ENCODE measurements at places on chromosomes 2 and 18. TPM values are rescaled to one million over a fixed set of nuclear protein-coding genes. Genes with fewer than 3 reads are reported as not detected.

DHRS9 gene
- 0.47 TPM for polyA plus RNA-seq

DNA sequence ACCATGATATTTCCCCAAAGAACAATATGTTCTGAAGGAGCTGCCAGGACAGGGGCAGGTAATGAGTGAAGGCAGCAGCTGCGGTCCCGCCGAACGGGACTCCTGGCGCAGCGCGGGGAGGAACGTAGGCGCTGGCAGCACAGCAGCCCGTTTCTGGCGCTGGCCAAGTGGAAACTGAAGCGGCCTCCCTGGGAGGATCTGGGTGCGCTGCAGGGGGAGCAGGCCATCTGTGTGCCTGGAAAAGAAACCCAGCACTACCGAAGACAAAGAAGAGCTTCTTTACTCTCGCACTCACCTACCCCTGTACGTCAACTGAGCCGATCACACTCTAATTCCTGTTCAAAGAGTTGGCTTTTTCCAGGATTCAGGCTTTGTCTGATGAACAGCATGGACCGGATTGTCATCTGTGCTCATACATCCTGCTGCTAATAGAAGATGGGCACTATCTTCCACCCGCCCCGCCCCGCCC lies 11.8 kb downstream of the G6PC2 start:
- no peaks in the 10 kb centered on the region for H3K36me3 ChIP-seq
- H3K4me3 ChIP-seq, result peak overlapping the region; percentile 24
- H3K4me1 ChIP-seq, result peaks cover 6% of the 10 kb centered on the region
- peaks cover 2% of the 10 kb centered on the region for H3K27me3 ChIP-seq

NEU2 gene
- not detected for polyA plus RNA-seq

GRCh38 chr2:37713258-37713700 lies 41.8 kb upstream of the CDC42EP3 start:
- no peak for DNase-seq
- H3K36me3 ChIP-seq, result no peaks in the 10 kb centered on the region
- no peak overlapping the region for H3K4me3 ChIP-seq
- H3K4me1 ChIP-seq, result no peaks in the 10 kb centered on the region

DNA sequence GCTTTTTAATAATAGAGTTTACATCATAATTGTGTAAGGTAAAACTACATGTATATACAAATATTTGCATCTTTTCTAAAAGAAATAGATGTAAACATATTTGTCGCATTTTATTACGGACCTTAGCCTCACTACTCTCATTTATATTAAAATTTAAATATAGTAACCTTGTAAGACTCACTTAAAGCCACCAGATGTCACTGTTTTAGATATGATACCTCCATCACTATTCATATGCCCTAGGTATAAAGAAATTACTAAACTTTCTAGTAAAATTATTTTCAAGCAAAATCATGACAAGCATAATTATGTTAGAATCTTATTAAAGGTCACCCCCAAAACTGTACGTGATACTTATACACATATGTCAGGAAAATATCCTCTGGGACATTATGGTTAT lies 674.3 kb upstream of the REG3G start:
- no peak overlapping the region for H3K27ac ChIP-seq
- no peaks in the 10 kb centered on the region for H3K27me3 ChIP-seq
- no peaks in the 10 kb centered on the region for H3K36me3 ChIP-seq
- peak; percentile 13 for DNase-seq
- H3K4me1 ChIP-seq, result no peaks in the 10 kb centered on the region
- H3K4me3 ChIP-seq, result no peak overlapping the region

DNA sequence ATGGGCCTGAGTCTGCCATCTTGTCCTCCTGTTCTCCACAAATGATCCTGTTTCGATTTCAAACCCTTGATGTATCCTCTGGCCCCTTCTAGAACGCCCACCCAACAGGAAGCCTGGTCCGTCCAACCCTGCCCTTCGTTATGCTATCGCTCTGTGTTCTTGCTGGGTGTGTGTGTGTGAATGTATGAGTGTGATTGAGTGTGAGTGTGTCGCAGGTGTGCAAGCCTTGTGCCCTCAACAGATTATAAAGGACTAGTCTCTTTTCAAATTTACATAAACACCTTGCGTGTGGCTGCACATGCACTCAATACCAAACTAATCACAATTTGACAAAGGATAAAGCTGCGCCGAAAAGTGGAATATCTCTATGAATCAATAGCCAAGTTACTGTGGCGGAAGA lies 149.5 kb upstream of the SALL3 start:
- no peak overlapping the region for H3K27ac ChIP-seq
- no peaks in the 10 kb centered on the region for H3K36me3 ChIP-seq
- no peak for DNase-seq
- peaks cover 2% of the 10 kb centered on the region for H3K27me3 ChIP-seq
- H3K4me1 ChIP-seq, result no peaks in the 10 kb centered on the region
- no peak overlapping the region for H3K4me3 ChIP-seq

DNA sequence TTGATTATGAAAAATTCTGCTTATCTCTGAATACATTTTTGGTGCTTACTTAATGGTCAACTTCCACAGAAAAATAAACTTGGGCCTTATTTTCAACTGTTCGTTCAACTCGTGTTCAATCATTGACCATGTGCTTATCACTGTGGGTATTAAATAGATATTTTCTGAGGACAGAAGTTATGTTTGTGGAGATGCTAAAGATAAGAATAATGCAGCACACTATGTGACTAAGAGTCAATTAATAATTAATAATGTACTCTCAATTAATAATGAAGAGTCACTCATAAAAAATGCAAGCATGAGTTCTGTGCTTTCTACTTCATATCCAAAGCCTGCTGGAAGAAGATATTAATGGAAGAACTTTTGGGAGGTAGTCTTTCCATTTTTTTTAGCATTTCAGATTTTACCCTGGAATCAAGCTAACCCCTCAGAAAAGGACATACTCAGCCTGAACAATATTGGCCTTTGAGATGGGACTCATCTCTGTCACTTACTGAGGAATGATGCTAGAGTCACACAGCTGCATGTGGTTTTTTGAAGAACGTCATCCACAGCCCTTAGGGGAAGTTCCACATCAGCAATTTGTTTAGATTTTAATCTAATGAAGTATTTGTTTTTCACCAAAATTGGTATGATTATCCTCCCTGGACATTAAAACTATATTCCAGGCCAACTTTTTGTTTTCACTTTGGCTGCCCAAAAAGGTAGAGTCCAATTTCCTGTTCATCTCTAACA lies 191.9 kb upstream of the CRIM1 start:
- no peaks in the 10 kb centered on the region for H3K36me3 ChIP-seq
- H3K27ac ChIP-seq, result no peak overlapping the region
- no peaks in the 10 kb centered on the region for H3K4me1 ChIP-seq
- H3K27me3 ChIP-seq, result no peaks in the 10 kb centered on the region

GRCh38 chr2:24221343-24222050 lies 46.6 kb downstream of the FAM228A start:
- DNase-seq, result no peak
- no peaks in the 10 kb centered on the region for H3K4me1 ChIP-seq
- no peak overlapping the region for H3K4me3 ChIP-seq
- H3K36me3 ChIP-seq, result peaks cover 21% of the 10 kb centered on the region
- H3K27me3 ChIP-seq, result no peaks in the 10 kb centered on the region
- H3K27ac ChIP-seq, result no peak overlapping the region

- H3K4me1 ChIP-seq, result peaks cover 20% of the 10 kb centered on the region
- peaks cover 2% of the 10 kb centered on the region for H3K27me3 ChIP-seq
- no peak overlapping the region for H3K4me3 ChIP-seq
Measured at GRCh38 chr2:29323961-29324360, 208.7 kb downstream of the CLIP4 start.

DNA sequence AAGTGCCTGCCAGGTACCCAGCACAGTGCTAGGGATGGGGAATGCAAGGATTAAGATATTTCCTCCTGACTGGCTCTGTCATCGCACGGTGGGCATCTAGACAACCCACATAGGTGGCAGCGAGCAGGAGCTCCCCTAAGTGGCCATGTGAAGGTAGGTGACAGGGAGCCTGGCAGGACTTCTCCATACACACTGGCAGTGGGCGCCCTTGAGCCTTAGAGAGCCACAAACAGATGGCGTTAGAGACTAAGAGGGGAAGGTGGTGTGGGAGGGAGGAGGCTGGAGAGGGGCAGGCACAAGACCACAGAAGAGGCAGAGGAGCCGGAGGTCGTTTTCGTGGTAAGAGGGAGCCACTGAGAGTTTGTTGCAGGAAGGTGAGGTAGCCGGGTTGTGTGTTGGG lies 15.2 kb downstream of the PRELID3A start:
- H3K27me3 ChIP-seq, result no peaks in the 10 kb centered on the region
- no peak overlapping the region for H3K27ac ChIP-seq
- no peak overlapping the region for H3K4me3 ChIP-seq
- peaks cover 6% of the 10 kb centered on the region for H3K4me1 ChIP-seq

DNA sequence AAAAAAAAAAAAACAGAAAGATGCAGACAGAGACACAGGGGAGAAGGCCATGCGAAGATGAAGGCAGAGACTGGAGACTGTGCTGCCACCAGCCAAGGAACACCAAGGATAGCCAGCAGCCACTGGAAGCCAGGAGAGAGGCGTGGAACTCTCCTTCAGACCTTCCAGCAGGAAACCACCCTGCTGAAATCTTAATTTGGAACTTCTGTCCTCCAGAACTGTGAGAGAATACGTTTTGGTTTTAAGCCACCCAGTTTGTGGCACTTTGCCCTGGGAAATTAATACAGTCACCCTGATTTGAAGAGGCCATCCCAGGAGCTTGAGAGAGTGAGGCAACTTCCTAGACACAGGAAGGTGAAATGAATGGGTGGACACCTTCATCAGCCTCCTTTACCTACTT lies 93.7 kb downstream of the IRS1 start:
- peaks cover 7% of the 10 kb centered on the region for H3K4me1 ChIP-seq
- H3K27me3 ChIP-seq, result no peaks in the 10 kb centered on the region
- H3K27ac ChIP-seq, result no peak overlapping the region
- H3K36me3 ChIP-seq, result no peaks in the 10 kb centered on the region
- H3K4me3 ChIP-seq, result no peak overlapping the region
- no peak for DNase-seq

DNA sequence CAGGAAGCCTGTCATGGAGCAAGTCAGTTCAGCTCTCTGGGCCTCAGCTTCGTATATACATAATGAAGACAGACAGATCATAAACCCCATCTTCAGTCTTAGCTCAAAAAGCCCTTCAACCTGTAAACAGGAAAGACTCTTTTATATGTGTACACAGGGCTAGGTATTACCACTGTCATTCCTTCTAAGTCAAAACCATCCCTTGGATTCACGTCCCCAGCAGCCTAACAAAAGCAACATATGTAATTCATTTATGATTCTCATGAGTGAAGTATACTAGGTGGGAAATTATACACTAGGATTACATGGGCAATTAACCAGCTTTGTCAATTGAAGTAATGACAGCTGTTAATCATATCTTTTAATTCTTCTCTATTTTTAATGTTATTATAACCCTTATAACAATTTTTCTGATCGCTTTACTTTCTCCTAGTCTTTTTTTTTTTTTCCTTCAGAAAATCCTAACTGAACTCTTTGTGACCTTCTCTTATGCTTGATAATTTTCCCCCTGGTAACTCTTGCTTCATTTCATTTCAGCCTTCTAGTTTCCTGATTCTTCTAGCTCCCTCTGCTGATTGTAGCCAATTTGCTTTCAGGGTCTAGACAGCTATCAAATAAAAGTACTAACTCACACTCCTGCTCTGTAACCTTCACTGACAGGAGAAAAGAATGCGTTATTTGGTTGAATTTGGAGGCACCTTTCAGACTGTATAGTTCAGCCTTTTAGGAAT lies 99.7 kb downstream of the RBM43 start:
- no peaks in the 10 kb centered on the region for H3K27me3 ChIP-seq
- H3K27ac ChIP-seq, result peak overlapping the region; percentile 4
- peak; percentile 94 for DNase-seq
- H3K36me3 ChIP-seq, result no peaks in the 10 kb centered on the region
- peaks cover 6% of the 10 kb centered on the region for H3K4me1 ChIP-seq

- H3K4me3 ChIP-seq, result no peak overlapping the region
- peak; percentile 84 for DNase-seq
- H3K27me3 ChIP-seq, result peaks cover 2% of the 10 kb centered on the region
- peak overlapping the region; percentile 3 for H3K27ac ChIP-seq
- no peaks in the 10 kb centered on the region for H3K36me3 ChIP-seq
- H3K4me1 ChIP-seq, result peaks cover 7% of the 10 kb centered on the region
Measured at GRCh38 chr2:1561811-1562421, 148.7 kb downstream of the TPO start.

GRCh38 chr2:207913772-207914358 lies 111.5 kb downstream of the PLEKHM3 start:
- no peaks in the 10 kb centered on the region for H3K36me3 ChIP-seq
- no peak for DNase-seq

POMC gene
- 2.6 TPM for polyA plus RNA-seq

KIF3C gene
- 16.4 TPM for polyA plus RNA-seq

DNA sequence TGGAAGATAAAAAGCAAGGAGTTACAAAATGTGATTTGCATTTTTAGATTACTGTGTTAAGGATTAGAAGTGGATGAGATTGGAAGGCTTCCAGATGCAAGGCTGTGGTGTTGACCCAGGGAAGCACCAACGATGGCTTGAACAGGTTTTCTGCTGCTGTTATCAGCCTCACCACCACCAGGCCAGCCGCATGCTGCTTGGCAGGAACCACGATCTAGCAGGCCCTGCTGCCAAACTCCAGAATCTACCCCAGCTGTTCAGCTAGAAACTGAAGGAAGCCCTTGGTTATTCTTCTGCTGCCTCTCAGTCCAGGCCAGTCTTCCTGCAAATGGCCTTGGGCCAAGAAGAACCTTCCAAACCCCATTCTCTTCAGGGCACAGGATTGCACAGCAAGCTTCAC lies 133.9 kb downstream of the MTCL1 start:
- no peaks in the 10 kb centered on the region for H3K36me3 ChIP-seq
- no peak overlapping the region for H3K4me3 ChIP-seq
- DNase-seq, result peak; percentile 64
- no peaks in the 10 kb centered on the region for H3K27me3 ChIP-seq

- H3K4me1 ChIP-seq, result no peaks in the 10 kb centered on the region
- DNase-seq, result no peak
- no peak overlapping the region for H3K27ac ChIP-seq
- H3K4me3 ChIP-seq, result no peak overlapping the region
- H3K27me3 ChIP-seq, result no peaks in the 10 kb centered on the region
Measured at GRCh38 chr2:195543063-195543462, 114.0 kb upstream of the SLC39A10 start.

DNA sequence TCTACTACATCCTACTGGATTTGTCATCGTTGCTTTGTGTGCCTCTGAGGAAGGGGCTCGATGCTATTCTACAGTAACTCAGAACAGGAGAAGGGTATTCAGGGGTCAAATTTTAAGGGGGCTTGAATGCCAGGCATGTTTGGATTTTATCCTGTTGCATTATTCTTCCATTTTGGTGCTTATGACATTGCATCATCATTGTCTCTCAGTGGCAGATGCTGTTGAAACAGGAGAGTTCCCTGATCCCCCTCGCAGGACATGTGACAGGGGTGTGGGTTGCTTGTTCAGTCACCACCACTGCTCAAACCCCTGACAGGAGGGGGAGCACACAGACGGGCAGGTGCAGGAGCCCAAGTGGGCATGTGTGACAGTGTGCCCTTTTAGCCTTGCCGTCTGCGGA lies 156.7 kb downstream of the SLC4A3 start:
- H3K27ac ChIP-seq, result peak overlapping the region; percentile 68
- peaks cover 17% of the 10 kb centered on the region for H3K4me1 ChIP-seq
- no peak overlapping the region for H3K4me3 ChIP-seq
- no peaks in the 10 kb centered on the region for H3K27me3 ChIP-seq

GRCh38 chr2:155021618-155022017 lies 323.1 kb downstream of the KCNJ3 start:
- no peak overlapping the region for H3K4me3 ChIP-seq
- no peaks in the 10 kb centered on the region for H3K4me1 ChIP-seq
- peak; percentile 7 for DNase-seq
- H3K27ac ChIP-seq, result no peak overlapping the region
- no peaks in the 10 kb centered on the region for H3K27me3 ChIP-seq

All from muscle of leg (tissue), 16 donors.